ENCODE measurements at places on chromosomes 4 and X. TPM values are rescaled to one million over a fixed set of nuclear protein-coding genes. Genes with fewer than 3 reads are reported as not detected.

DNA sequence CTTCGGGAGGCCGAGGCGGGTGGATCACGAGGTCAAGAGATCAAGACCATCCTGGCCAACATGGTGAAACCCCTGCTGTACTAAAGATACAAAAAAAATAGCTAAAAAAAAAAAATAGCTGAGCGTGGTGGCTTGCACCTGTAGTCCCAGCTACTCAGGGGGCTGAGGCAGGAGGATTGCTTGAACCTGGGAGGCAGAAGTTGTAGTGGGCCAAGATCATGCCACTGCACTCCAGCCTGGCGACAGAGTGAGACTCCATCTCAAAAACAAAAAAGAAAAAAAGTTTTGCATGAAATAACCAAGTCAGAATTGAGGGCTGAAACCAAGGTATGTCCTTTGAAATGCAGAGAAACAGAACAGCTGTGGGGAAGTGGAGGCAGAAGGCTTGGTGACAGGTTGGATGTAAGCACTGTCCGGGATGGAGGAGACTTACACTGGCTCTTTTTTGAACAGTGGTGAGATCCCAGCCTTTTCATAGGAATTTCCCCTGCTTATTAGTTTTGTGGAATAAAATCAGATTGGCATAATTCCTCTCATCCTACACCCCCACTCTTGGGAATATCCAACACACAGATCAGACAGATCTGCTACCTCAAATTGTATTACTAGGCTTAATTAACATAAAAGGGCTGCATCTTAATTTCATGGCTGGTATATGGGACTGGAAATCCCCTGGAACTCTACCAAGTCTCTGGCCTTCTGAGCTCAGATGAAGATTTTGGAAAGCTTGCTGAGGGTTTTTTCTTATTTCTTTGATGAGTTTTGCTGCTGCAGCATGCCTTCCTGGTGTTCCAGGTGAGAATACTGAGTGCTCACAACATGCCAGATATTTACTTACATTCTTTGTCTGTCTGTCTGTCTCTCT lies 18.8 kb upstream of the C4orf36 start:
- DNase-seq, result no peak

DNA sequence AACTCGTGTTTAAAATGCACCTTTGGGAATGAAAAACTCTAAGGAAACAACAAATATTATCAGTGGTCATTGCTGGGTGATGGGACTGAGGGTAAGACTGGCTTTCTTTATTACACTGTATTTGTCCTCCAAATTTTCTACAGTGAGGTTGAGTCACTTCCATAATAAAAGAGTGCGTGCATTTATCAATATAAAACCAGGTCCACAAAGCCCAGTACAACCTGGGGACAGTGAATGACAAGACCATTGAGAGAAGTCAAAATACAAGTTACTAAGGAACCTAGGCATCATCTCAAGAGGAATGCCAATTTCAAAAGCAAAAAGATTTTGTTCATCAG lies 76.4 kb downstream of the MAGED4 start:
- no peak for DNase-seq

- DNase-seq, result no peak
These were observed 49.0 kb downstream of the RWDD4 start for GRCh38 chr4:183610033-183610432.

GRCh38 chrX:103170216-103170615 lies 44.7 kb upstream of the BEX4 start:
- no peak for DNase-seq

GRCh38 chrX:10507181-10507580 lies 113.2 kb downstream of the MID1 start:
- DNase-seq, result no peak

DNA sequence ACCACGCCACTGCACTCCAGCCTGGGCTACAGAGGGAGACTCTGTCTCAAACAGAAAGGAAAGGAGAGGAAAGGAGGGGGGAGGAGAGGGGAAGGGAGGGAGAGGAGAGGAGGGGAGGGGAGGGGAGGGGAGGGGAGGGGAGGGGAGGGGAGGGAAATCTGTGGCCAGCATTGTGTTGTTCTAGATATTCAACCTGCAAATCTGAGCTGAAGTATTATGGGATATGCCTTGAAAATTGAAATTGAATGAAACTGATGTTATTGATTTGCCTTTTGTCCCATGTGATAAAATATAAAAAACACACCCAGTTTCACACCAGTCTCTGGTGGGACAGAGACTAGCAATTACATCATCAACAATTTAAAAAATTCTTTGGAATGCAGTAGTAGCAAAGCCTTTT lies 1.5 kb downstream of the SMIM31 start:
- DNase-seq, result no peak

DNA sequence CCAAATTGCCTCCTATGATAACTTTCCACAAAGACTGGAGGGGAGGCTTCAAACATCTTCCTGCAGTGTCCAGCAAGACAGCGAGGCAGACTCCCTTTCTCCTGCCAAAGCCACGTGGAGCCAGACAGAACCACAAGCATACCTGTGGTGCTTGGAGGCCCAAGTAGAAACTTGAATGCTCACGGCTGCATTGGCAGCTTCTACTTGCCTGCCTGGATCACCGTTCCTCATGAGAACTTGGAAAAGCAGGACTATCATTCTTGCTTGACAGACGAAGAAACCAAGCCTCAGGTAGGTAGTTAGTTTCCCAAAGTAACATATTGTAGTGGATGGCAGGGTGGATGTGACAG lies 216.3 kb upstream of the SFRP2 start:
- no peak for DNase-seq

DNA sequence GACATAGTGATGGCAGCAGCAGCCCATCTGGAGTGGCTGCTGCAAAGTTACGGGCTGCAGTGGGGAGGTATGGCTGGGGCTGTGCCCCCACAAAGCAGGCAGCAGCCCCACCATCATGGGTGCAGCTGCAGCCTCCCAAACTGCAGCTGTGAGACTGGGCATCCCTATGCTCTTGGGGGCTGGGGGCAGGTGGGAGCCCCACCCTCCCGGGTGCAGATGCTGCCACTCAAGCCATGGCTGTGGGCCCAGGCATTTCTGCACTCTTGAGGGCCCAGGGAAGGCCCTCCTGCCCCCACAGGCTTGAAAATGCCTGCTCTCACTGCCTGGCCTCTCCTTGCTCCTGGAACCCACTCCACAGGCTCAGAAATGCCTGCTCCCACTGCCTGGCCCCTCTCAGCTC lies 389.4 kb downstream of the TEX13C start:
- no peak for DNase-seq

DNA sequence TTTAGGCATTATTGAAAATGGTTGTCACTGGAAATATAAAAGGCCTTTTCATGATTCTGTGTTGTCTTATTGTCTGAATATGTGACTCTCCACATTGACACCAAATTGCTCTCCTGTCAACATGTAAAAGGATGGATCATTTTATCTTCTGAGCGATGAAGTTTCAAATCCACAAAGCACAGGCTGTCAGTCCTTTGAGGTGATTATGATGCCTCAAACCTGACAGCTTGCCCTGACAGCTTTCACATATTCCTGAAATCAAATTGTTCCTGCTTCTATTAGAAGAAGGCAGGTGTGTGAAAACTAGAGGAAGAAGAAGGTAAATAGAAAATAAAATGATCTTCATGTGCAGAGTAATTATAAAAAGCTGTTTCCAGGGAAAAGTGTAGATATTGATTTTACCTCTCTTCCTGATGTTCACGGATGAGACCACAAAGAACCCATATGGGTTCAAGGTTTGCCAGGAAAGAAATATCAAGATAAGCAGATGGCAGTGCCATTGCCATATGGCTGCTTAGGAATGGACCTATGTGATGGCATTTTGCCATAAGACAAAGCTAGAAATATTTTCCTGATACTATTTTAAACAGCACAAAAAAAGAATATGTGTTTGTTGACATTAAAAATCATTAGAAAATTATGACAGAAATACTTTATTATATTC lies 1006.3 kb upstream of the AGA start:
- DNase-seq, result no peak

DNA sequence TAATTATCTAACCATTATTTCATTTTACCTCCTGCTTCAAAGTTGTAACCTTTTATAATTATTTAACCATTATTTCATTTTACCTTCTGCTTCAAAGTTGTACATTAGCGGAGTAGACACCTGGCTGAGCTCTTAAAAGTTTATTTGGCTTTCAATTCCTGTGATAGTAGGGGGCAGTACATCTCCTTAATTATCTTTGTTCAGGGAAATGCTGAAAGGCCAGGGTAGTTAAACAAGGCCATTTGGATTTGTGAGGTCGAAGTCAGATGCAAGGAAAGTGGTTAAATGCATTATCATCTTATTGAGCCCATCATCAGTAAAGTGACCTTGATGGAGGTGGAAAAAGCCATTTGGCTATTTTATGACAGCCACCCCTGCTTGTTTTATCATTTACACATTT lies 210.6 kb downstream of the TENM3 start:
- no peak for DNase-seq

DNA sequence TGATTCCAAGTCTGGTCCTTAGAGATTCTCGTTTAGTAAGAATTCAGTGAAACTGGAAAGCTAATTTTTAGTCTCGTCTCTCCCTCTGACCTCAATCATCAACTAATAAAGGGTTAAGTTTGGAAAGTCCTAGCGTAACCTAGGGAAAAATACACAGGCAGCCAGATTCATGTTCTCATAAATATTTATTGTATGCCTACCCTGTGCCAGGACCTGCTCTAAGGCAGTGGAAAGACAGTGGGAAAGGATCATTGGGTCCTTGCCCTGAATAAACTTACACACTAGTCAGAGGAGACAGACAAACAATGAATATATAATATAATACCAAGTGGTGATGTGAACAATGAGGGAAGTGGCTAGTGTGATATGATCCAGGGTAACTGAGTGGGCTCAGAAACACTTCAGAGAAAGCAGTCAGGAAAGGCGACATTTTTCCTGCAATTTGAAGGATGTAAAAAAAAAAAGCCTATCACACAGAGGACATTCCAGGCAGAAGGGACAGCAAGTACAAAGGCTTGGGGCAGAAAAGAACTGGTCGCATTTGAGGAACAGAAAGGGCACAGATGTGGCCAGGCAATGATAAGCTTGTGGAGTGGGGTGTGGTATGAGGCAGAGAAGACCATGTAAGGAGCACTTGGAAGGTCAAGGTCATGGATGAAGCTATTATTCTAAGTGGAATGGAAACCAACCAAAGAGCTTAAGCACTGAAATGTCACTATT lies 128.8 kb downstream of the AMELX start:
- DNase-seq, result no peak

DNA sequence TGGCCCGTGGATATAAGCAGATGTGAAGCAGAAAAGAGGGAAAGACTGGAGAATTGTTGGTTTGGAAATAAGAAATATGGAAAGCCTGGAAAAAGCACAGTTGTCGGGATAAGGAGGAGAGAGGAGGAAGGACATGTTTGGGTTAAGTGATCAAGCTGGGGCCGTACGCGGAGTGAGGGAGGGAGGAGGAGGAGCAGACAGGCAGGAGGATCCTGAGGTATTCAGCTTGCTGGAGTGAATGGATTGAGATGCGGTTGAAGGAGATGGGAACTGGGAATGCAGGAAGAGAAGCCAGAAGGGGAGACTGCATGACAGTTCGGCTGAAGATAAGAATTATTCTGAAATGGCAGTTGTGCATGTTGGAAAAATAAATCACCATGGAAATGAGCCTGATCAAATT lies 21.2 kb downstream of the ZFP42 start:
- no peak for DNase-seq

The SOX3 gene
- total RNA-seq, result not detected

The SSX4 gene
- total RNA-seq, result not detected

The GLOD5 gene
- not detected for total RNA-seq

The AFM gene
- not detected for total RNA-seq

The RP2 gene
- total RNA-seq, result 4.2 TPM

The NDNF gene
- total RNA-seq, result not detected

Data from activated naive CD4-positive, alpha-beta T cell treated with anti-CD3 and anti-CD28 coated beads for 36 hours (primary cell).